ENCODE measurements at places on chromosomes 7 and 10.

- DNase-seq: no peak
These were observed 155.1 kb upstream of the MBL2 start for GRCh38 chr10:52927678-52928077.

GRCh38 chr7:154917808-154918160, 85.1 kb downstream of the PAXIP1 start:
- no peak for DNase-seq

DNA sequence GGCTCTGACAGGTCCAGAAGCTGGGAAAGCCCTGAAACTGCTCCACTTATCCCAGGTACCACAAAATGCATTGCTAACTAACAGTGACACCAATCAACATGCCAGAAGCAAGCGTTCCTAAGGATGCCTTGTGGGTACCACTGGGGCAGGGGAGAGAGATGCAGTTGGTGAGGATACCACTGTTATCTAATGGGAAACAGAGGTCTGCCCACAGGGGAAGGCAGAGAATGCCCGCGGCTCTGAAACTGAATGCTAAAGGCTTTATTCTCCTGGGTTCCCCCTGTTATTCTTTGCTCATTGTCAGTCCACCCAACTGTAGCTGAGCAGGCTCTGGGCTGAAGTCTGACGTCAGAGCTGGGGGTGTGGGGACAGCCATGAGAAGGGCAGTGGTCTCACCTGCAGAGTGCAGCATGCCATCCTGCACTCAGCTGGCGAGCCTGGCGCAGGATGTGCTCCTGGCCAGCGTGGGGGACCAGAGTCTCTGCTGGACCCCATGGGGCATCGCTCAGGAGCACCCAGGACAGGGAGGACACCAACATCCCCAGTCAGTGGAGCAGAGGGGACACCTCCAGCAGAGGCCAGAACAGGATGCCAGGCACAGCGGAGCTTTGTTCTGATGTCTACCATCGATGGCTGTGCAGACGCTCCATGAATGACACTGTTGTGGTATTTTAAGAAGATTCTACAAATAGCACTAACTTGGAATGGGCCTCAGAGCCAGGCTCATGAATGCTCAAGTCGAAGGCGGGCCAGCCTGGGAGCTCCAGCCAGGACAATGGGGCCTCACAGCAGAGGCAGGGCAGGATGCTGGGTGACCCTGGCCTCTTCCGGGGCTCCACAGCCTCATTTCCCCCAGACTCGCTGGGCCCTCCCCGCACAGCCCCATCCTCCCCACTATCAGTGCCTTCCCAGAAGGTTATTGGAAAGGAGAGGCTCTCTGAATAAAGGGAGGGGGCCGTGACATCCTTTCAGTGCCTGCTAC, 95.8 kb downstream of the ARHGAP22 start:
- no peak for DNase-seq

DNA sequence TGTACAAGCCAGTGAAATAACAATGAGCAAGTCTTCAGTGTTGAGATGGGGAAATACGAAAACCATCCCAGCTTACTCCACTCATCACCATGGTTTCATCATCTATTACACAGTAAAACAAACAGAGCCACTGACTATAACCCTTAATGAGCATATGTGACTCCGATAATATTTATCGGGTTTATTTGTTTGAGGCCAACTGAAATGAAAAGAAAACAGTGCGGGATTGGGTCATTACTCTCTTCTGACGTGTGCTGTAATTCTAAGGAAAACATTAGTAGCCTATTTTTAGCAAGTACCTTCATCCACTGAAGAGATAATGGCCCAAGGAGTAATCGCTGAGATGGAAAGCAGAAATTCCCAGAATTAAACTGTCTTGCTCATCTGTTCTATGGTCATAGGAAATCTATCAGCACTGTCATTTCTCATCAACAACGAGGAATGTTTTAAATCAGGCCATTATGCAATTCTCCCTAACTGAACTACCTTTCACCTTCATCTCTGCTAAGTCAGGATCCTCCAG, 716.5 kb downstream of the INHBA start:
- no peak for DNase-seq

DNA sequence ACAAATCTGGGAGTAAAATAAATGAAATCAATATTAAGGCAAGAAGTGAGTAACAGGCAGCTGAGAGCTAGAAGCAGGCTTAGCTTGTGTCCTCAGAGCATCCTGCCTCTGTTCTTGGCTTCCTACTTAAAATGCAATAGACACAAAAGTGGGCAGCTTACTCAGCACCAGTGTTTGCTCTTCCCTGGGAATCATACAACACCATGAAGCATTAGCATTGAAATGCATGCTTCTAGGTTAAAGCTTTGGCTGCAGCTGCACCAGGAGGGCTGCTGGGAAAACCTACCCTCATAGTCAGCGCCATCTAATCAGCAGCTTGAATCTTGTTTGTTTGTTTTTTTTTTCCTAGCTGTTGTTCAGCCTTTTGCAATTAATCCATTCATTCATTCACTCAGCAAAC, 104.2 kb upstream of the VWC2 start:
- no peak for DNase-seq

DNA sequence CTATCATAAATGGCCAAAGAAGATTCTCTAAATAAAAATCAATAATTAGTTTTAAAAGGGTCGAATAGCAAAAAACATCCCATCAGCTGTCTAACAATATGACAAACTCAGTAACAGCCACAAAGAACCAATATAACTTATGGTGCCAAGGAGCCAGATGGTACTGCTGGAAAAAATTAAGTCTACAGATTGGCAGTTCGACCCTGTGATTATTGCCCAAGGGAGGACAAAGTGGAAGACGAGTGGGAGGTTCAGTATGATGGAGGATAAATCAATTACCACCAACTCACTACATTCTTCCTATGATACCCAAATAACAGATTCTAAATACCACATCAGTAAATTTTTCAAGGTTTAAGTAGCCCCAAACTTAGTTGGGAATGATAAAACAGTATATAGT, 49.0 kb downstream of the SKAP2 start:
- DNase-seq: no peak

DNA sequence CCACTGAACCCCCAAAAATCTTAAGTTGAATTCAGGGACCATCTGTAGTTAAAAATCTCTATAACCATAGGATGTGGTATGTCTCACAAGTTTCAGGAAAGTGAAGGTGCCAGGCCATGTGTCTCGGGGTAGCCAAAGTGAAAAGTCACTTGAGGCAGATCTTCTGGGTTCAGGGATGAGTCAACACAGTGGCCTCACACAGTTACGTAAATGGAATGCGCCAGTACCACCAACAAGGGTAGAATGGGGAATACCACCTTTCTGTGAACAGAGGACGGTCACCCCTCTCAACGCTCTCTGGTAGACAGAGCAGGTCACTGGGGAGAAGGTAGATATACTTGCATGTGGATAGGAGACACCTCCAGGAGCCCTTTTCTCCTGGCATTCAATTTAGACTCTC, 71.4 kb downstream of the ELMO1 start:
- DNase-seq: no peak

GRCh38 chr10:133357285-133358161, at the start of gene FUOM:
Gene FUOM, minus strand, starts transcription at chr10:133358019. Its CDS starts 12 bp downstream, at chr10:133358007.
- DNase-seq: peak; percentile 61

DNA sequence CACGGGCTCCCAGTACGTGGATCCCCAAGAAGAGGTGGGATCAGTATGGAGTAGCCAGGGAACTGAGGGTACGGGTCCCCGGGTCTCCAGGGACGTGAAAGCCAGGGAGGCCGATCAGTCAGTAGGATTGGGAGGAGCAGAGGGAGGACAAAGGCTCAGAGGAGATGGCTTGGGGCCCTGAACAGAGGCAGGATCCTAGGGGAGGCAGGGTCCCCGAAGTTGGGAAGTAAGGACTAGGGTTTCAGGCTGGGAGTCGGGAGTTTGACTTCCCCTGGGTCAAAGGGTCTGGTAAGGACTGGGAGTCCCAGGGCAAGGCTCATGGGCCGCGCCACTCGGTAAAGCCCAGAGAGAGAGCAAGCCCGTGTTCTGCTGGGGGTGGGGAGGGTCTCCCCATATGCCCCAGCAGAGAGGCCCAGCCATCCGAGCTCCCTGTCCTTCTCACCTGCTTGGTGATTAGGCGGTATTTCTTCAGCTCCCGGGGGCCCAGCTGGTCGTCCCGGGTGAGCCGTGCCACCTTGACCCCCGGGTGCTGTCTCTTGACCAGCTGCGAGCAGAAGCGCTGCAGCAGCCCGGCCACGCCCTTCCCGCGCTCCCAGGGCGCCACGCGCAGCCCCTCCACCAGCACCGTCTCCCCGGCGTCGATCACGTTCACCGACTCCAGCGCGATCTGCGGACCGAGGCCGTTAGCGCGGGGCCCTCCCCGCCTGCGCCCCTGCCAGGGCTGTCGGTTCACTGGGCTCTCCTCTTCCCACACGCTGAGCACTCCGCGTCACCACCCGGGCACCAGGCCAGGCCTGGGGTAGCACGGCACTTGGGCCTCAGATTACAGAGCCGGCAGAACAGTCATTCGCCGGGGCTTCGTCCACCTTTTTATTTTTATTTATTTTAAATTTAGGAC, 7.0 kb downstream of the NAT16 start:
- DNase-seq: no peak

GRCh38 chr10:120971671-120972070, 120.5 kb downstream of the WDR11 start:
- DNase-seq: no peak

GRCh38 chr7:37198906-37199485, 249.7 kb downstream of the ELMO1 start:
- DNase-seq: peak; percentile 73

DNA sequence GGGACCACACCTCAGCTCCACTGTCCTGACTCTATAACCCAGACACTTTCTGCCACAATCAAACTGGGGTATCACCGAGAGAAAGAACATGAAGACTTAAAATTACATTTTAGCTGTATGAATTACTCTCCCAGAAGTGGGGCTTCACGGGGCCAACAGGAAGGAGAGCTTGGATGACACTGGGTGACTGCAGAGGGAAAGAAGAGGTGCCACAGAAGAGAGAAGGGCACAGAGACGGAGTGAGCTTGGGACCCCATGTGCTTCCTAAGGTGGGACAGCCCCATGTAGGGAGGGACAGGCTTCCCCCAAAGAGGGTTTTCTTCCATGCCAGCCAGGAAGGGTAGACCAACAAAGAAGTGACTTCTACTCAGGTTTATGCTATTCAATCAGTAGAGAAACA, 162.0 kb upstream of the RHEB start:
- DNase-seq: no peak

DNA sequence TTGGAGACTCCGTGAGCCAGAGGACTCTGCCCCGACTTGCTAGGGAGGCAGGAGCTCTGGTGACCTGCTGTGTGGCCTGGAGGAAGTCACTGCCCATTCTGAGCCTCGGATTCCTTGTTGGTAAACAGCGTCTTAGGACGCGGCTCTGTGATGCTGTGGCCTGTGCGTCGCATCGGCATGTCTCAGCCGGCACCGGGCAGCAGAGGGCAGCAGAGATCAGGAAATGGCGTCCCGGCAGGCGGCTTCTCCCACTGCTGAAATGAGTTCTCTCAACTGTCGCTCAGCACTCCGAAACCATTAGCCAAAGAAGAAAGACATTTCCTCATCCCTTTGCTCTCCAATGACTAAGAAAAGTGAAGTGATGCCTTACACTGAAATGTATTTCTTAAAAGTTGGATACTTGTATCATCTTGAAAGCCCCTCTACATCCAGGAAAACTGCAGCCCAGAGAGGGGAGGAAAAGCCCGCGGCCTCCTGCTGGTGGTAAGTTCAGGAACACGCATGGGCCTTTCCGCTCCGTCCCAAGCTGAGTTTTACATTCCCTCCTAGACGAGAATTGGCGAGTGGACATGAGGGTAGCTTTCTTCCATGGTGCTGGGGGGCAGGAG, 91.7 kb downstream of the WDR11 start:
- peak; percentile 62 for DNase-seq

DNA sequence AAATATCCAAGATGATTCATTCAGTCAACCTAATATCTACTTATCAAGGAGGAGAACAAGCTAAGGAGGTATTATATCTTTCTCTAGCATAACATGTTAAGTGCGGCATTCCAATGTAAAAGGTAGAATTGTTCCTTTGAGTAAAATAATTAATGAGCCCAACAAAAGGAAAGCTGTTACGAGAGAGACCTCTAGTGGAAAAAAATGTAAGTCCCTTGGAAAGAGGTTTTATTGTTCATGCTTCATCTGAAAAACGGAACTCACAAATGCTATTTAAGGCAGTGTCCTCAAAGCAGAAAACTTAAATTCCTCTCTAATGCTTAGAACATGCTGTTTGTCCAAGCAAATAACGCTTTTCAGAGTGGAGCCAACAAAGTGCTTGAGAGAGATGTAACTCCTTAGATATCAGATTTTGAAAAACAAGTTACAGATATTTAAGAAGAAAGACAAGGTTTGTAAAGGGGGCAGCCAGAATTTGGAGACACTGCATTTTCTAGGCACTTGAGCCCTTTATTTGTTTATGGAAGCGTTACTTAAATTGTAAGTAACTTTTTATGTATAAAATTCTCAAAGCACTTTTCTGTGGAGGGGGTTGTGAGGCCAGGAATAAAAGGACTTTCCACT, 119.9 kb downstream of the TFEC start:
- peak; percentile 19 for DNase-seq

GRCh38 chr10:61869041-61869675, 32.3 kb upstream of the ARID5B start:
- no peak for DNase-seq

GRCh38 chr10:117217196-117217761, 20.0 kb downstream of the KCNK18 start:
- no peak for DNase-seq

DNA sequence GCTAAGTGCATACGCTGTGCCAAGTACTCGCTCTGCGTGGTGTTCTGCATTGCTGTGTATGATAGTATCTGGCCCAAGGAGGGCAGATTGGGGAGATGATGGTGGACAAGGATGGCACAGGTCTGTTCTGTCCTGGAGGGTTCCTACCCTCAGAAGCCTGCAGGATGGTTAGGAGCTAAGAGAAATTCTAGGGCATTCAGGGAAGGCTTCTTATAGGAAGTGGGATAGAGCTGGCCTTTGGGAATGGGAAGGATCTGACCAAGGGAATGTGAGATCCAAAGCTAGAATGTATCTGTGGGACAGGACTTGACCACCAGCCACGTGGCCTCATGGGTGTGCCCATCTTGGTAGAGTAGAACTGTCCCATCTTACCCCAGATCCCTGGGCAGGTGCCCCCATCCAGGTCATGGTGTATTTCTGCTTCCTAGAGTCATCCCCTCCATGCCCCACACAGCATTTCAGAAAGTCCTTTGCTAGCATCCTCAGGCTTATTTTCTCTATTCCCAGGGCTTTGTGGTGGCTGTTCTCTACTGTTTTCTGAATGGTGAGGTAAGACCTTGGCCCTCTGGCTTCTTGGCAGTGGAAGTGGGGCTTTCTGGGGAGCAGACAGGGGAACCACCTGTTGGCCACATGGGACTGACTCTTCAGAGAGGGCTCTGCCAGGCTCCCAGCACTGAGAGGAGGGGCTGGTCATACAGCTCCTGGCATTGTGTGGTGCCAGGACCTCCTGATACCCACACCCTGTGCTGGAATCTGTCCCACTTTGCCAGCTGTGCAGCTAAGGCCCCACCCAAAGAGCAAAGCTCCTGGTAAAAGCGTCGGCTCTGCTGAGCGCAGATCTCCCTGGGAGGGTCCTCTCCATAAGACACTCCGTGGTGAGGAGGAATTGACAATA, 52.5 kb downstream of the ADCYAP1R1 start:
- DNase-seq: no peak

DNA sequence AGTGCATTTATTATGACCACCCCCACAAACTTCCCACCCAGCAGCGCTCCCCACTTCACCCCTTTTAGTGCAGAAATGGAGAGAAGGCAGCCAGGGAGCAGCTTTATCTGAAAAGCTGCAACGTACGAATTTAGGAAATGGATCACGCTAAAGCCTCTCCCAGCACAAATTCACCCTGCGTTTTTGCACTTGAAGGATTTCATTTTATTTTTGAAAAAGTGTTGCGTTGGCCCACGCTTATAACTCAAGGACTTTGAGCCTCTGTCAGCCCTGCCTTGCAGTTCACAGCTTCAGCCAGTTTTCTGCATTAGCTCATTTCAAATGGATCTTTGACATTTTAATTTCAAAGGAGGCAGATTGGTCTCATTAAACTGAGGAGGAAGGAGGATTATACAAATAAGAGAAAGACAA, 556.1 kb downstream of the KCNMA1 start:
- no peak for DNase-seq

Measured in CD4-positive, alpha-beta T cell treated with Interleukin-4 for 4 hours (primary cell).